ENCODE measurements at places on chromosomes 13 and 19.

DNA sequence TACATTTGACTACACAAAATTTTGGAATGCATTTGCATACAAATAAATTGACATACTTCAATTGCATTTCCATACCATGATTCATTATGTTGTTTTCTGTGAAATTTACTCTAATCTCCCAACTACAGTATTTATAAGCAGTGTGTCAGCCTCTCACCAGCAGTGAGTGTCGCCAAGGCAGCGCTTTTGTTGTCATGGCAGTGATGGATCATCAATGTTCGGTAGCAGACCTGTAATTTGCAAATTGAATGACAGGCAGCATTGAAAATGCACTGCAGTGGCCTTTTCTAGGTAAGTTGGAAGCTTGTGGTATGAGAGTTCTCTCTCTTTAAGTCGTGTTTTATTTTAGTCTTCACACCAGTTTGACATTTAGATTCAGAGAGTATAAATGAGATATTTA, 534.1 kb downstream of the PCDH17 start:
- DNase-seq, result no peak

DNA sequence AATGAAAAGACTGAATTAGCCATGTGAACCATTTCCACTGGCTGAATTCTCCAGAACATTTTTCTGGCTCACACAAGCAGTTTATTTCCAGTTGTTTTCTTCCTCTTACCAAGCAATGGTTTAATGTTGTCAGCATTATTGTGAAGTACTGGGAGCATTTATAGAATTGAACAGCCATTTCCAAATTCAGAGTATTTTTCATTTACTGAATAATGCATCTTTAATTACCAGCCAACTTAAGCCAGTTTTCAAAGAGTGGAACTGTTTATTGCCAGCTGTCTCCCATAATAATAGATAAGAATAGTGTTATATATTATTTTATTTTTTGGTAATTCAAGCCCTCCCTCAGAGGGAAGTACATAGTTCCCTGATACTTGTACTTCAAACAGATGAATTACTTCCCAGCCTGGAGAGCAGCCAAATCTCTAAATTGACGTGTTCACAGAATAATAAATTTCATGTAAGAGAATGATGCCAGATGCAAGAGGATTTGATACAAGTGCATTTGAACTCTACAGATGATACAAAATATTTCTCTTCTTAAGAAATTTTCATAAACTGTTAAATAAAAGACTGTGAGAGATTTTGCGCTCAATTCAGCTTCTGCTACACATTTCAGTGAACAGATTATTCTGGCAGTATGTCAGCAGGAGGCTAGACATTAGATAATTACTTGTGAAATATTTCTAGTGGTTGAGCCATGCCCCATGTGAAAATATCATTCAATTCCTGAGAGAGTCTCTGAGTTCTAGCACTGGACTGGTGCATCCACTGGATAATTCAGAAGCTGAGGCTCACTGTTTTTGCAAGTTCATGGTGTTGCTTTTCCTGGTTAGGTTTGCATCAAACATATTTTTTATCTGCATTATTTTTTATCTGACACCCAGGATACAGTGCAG, 315.9 kb downstream of the SLC7A1 start:
- no peak for DNase-seq

GRCh38 chr13:39149896-39150295, 111.6 kb downstream of the NHLRC3 start:
- DNase-seq, result no peak

- DNase-seq, result no peak
Measured at GRCh38 chr13:95745289-95745688, 68.3 kb downstream of the DNAJC3 start.

DNA sequence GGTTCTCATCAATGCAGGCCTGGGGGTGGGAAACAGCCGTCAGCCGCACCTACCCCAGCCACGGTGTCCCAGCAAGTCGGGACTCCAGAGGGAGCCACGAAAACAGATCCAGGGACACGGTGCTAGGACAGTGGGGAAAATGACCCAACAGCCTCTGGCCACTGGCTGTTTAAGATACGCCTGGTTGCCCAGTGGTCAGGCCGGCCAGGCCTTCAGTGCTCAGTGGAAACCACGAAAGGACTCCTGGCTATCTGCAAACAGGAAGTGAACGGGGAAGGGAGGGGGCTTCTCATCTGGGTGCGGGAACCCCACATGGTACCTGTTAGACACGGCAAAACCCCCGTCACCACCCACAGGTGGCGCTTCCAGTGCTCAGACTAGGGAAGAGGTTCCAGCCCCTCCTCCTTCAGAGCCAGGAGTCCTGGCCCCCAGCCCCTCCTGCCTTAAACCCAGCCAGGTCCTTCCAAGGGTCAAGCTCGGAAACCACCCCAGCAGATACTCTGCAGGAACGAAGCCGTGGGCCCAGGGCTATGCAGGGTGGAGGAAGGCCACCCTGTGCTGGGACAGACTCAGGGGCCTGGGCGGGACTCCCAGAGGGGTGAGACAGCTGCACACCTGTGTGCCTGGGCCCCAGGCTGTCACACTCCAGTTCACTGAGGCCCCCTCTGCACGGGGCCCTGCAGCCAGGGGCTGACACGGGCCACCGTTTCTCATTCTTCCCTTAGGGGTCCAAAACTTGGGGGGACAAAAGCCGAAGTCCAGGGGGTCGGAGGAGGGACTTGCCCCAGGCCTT, 4.5 kb downstream of the PPP1R12C start:
- peak; percentile 84 for DNase-seq
